EH (cell line): ENCODE measurements at places on chromosomes 6 and 20.
A peak's percentile ranks its signal among the peaks of the same experiment; 100 is the strongest.

- peak; percentile 86 for DNase-seq
These were observed 15.7 kb downstream of the DCBLD1 start for GRCh38 chr6:117498159-117498558.

GRCh38 chr20:48949304-48950170, 28.0 kb downstream of the ARFGEF2 start:
- DNase-seq, result no peak

DNA sequence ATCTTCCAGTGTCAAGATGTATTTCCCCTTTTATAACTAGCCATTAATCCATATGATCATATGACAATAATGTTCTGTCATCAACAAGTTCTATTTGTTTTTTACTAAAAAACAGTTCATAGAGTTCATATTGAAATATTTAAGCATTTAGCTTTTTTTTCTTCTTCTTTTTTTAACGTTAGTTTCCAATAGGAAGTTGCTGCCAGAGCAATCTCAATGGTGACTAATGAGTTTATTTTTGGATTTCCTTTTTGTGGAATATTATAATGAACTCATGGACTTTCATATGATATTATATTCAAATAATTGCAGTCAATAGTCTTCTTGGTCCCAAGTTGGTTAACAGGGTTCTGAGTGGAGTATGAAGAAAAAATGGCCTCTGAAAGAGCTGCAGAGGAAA, 343.3 kb downstream of the BCKDHB start:
- peak; percentile 27 for DNase-seq

DNA sequence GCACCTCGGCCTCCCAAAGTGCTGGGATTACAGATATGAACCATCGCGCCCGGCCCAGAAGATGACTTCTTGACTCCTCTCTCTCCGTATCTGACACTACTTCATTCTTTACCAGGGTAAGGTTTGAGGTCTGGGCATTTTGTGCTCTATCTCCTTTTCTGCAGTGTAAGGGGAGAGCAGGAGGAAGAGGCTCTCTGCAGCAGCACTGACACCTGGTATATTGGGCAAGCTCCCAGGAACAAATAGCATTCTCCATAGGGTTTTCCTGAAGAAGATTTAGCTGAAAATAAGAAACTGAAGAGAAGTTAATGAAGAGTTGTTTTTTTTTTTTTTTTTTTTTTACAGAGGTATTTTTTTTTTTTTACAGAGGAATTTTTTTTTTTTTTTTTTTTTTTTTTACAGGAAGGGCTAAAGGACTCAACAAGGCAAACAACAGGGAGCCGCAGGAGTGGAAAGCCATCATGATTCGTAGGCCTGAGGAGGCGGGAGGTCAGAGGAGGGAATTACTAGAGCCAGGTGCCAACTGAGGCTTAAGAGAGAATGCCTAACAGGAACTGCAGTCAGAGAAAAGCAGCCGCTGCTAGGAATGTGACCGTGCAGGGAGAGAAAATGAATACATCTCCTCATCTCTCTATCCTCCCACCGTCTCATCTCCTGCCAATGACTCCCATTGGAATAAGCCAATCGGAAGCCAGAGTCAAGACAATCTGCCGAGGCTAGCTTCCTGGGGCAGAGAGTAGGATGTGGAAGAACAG, 34.7 kb upstream of the ADGRF4 start:
- no peak for DNase-seq

- DNase-seq, result no peak
These were observed 12.3 kb upstream of the FAM110A start for GRCh38 chr20:821046-821730.

- DNase-seq, result no peak
These were observed 74.5 kb downstream of the PDE10A start for GRCh38 chr6:165588515-165588914.

DNA sequence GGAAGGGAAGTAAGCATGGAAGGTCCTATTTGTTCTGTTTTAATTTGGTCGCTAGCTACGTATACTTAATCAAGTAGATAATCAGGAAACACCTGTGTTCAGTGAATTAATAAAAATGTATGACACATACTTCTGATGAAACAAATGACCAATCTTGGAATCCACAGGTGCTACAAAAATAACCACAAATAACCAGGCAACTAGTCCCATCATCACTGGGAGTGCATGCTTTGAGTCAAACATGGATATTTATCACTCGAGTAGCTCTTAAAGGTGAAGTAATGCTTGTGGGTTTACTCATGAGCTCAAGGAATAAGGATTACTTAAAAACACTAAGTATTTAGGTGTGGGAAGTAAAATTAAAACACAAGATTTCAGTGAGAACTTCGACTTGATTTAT, 285.6 kb upstream of the ID4 start:
- DNase-seq, result no peak

GRCh38 chr6:121305957-121306607, 28.2 kb downstream of the TBC1D32 start:
- DNase-seq, result peak; percentile 42

- DNase-seq, result no peak
These were observed 187.4 kb upstream of the SNX9 start for GRCh38 chr6:157635388-157636244.

- DNase-seq, result peak; percentile 79
These were observed 37.1 kb downstream of the SLC22A23 start for GRCh38 chr6:3419624-3420272.

- no peak for DNase-seq
These were observed 18.3 kb downstream of the SRC start for GRCh38 chr20:37364013-37364926.

DNA sequence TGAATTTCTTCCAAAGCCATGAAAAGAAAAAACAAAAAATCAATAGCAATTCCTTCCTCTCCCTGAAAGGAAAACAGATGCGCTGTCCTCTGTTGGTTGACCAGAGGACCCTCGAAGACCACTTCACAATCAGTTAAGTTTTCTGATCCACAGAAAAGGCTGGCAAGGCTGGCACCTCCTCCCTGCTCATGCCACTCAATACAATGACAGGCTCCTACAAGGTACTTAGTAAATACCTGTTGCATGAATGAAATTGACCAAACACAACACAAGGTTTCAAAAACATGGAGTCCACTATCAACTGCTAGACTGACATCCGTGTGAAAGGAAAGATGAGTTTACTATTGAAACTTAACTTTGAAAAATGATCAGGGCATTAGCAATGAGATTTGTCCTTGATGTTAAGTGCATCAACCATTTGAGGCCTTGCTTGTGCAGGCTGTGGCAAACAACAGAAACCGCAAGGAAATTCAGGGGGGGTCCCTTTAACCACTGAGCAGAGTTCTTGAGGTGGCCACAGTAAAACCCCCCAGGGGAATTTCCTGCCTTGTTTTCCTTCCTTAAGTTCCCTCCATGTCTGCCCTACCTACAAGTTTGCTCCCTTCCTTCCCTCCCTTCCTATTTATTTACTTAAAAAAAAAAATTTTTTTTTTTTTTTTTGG, 27.9 kb upstream of the RTF2 start:
- DNase-seq, result peak; percentile 46

- DNase-seq, result no peak
These were observed 7.8 kb upstream of the NEU1 start for GRCh38 chr6:31870385-31870921.

DNA sequence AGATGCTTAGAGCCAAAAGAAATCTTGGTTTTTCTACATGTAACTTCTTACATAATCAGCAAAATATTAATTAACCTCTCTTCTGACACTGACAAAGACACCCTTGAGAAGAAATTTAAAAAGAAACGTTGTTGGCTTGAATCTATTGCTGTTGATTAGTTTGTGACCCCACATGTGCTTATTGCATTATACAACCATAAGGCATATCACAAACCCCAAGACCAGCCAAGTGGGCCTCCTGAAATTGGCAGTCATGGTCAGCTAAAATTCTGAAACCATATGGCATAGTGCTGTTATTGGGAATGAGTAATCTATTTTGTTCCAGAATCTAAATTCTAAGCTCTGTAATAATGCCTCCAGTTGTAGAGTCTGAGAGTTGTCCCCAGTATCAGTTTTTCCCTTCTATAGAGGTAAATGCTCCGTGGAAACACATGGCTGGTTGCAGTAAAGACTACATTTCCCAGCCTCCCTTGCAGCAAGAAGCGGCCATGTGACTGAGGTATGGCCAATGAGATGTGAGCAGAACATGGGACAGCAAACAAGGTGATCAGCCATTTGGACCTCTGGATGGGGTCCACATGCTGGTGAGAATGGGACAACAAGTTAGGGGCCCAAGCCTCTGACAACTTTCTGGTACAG, 42.3 kb upstream of the PTPN1 start:
- DNase-seq, result peak; percentile 60

GRCh38 chr6:5471044-5471443, 209.7 kb downstream of the FARS2 start:
- DNase-seq, result peak; percentile 67

GRCh38 chr6:128244751-128245405, 275.5 kb downstream of the PTPRK start:
- DNase-seq, result peak; percentile 48

GRCh38 chr6:14271789-14272736, 154.5 kb downstream of the CD83 start:
- DNase-seq, result peak; percentile 41

- no peak for DNase-seq
These were observed at the start of gene C20orf204 for GRCh38 chr20:64035933-64036345. Gene C20orf204, plus strand, starts transcription at chr20:64036182. Its CDS starts 142 bp downstream, at chr20:64036324.

DNA sequence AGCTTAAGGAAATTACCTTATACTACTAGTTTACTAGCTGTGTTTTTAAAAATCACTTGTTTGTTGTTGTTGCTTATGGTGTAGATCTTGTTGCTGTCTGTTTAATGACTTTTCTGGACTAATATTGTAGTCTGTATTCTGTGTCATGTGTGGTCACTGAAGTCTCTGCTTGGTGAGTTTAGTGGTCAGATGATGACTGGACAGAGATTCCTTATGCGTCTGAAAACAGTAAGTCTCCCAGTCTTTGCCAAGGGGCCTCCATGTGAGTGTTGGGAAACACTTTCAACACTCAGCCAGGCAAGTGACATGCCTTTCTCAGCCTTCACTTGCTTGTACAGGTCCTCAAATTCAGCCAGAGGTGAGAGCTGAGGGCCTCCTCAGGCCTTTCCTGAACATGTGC, 256.9 kb upstream of the RNF24 start:
- DNase-seq, result peak; percentile 48

DNA sequence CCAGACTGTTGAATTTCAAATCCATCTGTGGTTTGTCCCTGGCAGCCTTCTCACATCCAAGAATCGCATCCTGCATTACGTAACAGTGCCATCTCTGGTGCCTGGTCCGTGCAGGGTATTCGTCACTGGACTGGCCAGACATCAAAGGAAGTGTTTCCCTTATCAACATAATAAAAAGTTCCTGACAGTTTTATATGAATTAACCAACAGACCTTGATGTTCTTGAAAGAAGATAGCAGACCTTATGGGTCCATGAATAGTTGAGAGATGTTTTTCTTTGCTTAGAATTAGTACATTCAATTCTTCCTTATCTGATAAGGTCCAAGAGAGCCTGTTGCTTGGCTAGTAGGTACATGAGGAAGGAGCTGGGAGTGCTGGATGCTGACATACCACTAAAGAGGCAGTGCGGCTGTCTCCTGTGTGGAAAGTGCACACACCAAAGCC, 77.6 kb downstream of the PHACTR2 start:
- no peak for DNase-seq

DNA sequence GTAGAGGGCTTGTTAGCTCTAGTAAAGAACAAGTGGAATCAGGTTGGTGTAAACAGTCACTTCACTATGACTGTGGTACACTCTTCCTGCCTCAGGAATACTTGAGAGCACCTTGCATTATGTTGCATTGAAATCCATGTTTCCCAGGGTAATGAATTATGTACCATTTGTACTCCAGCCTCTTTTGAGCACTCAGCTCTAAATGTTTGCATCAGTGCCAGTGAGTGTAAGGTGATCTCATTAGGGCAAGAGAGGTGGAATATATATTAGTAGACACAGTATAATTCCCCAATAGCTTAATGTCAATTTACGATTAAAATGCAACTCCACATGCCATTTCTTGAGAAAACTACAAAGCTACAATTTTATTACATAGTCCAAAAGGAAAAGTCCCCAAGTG, 319.6 kb upstream of the POU3F2 start:
- DNase-seq, result no peak

- no peak for DNase-seq
These were observed 547.7 kb upstream of the ID4 start for GRCh38 chr6:19289457-19289856.

- no peak for DNase-seq
These were observed 751.5 kb downstream of the CBLN4 start for GRCh38 chr20:55253781-55254180.

GRCh38 chr6:147231589-147231988, 27.4 kb downstream of the STXBP5 start:
- DNase-seq, result no peak

DNA sequence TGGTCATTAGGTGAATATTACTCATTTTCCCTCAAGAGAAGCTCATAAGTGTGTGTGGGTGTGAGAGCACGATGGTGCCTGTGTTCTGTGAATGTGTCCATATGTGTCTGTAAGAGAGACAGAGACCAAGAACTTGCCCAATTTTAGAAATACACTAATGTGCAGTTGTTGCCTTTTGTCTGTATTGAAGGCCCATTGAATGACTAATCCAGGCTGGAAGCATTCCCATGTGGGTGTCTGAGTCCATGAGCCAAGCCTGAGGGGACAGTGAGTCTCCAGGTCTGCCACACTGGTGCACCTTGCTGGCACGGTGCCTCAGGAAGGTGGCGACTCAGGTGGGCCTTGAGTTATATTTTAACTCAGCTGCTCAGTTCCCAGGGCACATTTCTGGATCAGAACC, 25.5 kb upstream of the ASXL1 start:
- peak; percentile 67 for DNase-seq

DNA sequence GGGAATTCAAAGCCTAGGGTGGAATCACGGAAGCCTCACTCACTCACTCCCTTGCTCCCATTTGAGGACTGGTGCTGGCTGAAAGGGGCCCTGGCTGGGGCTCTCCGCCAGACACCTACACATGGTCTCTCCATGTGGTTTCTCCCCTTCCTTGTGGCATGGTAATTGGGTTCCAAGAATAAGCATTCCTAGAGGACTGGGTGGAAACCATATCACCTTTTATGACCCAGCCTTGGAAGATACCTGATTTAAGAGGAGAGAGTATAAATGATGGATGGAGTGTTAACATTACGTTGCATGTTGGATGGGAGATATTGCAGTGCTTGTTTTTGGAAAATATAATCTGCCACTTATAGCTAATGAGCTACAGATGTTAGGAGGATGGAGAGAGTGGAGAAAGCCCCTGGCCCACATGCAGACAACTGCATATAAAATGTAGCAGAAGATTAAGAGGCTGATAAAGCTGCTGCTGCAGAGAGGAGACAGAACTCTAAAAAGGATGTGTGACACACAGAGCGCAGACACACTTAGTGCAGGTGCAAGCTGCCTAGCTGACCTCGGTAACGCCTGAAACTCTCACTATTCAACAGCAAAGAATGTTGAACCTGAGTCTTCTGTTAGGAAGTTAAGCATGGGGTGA, 23.3 kb upstream of the CDKN1A start:
- no peak for DNase-seq

- peak; percentile 62 for DNase-seq
These were observed 182.8 kb upstream of the FOXQ1 start for GRCh38 chr6:1129131-1129530.

- DNase-seq, result no peak
These were observed 43.5 kb downstream of the TTI1 start for GRCh38 chr20:37989601-37990295.

GRCh38 chr20:50286609-50287008, 96.0 kb downstream of the CEBPB start:
- peak; percentile 97 for DNase-seq
